ENCODE measurements at places on chromosomes 5 and 9.

GRCh38 chr9:121732886-121733285 is 81.5 kb downstream of the DAB2IP start:
- no peak for DNase-seq

- DNase-seq, result no peak
These were observed 120.1 kb upstream of the TMEM161B start for GRCh38 chr5:88388476-88389337.

GRCh38 chr9:98506422-98507054 is 202.2 kb downstream of the GABBR2 start:
- no peak for DNase-seq

- DNase-seq, result peak; percentile 62
These were observed 1.3 kb upstream of the TRMO start for GRCh38 chr9:97923529-97924108.

DNA sequence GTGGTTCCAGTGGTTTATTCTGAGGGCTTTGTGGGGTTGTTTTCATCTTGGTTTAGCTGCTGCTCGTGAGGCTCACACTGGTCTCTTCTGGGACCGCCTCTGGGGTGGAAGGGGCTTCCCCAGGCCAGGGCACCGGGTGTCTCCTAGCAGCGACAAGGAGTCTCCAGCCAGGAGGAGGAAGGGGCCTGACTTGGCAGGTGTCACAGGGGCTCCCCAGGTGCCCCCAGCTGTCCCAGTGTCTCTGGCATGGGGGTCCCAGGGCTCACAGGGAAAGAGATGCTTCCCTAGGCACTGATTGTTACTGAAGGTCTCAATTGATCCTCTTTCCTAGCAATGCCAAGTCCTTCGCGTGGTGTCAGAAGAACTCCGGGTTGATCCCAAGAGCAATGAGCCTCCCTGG is 241.1 kb upstream of the IRX4 start:
- DNase-seq, result no peak

- DNase-seq, result no peak
These were observed 106.2 kb upstream of the LMX1B start for GRCh38 chr9:126507318-126508109.

GRCh38 chr5:43245724-43246385 is 53.8 kb downstream of the NIM1K start:
- DNase-seq, result no peak

GRCh38 chr5:35518104-35518503 is 99.6 kb upstream of the SPEF2 start:
- no peak for DNase-seq

- DNase-seq, result no peak
These were observed 1.5 kb upstream of the RETREG1 start for GRCh38 chr5:16618138-16618897.

DNA sequence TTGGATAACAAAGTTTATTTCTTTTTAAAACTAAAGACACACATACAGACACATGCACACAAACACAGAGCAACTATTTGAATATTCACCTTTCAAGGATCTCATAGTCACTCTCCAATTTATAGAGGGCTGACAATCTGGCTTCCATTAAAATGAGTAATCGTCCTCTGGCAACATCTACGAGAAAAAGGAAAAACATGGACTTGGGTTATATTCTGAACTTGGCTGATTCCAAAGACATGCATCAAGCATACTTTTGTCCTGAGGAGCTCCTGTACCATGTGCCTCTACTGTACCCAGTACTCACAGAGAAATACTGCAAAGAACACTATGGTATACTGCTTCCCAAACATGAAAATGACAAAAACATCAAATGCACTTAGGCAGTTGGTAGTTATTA is 15.4 kb downstream of the IARS1 start:
- peak; percentile 38 for DNase-seq

DNA sequence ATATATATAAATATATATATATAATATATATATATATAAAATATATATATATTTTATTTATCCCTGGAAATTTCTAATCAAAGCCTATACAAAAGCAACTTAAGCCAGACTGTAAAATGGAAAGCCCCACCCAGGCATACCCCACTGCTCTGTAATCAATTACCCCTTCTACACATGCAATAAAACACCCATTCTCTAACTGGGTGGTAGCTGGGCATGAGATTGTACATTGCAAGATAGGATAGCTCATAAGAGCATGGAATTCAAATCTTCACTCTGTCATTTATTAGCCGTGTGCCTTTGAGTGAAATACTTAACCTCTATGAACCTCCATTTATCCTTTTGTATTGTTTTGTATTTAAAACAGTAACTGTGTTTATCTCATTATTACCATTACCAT is 405.3 kb upstream of the SLC30A5 start:
- DNase-seq, result no peak
